ENCODE measurements at places on chromosomes 3 and 15. TPM values are rescaled to one million over a fixed set of nuclear protein-coding genes. Genes with fewer than 3 reads are reported as not detected.

DNA sequence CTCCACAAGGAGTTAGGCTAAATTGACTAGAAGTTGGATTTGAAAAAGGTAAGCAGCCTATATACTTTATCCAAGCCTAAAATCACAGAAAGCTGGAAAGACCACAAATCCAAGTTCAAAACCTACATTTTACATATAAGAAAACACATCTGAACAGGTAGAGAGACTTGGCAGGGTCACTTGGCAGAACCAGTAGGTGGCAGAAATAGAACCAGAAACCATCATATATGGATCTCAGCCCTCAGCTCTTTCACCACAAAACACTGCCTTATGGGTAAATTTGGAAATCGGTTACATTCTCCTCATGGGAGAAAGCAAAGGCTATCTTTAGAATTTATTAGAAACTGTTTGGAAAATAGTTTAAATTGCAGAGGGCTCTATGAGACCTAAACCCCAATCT lies 44.2 kb downstream of the MKRN2 start:
- DNase-seq, result no peak

Gene LYZL4
- not detected for total RNA-seq

- no peak for DNase-seq
Observed at GRCh38 chr3:61828880-61829721, 267.7 kb downstream of the PTPRG start.

GRCh38 chr3:100730524-100730923 lies 21.2 kb downstream of the TFG start:
- no peak for DNase-seq

- DNase-seq, result no peak
Observed at GRCh38 chr3:188792793-188793192, 379.0 kb upstream of the TPRG1 start.

GRCh38 chr3:112781599-112781998 lies 65.1 kb downstream of the CD200R1L start:
- no peak for DNase-seq

Gene CIAO2A
- 26.2 TPM for total RNA-seq

Gene PTPN9
- total RNA-seq, result 8.5 TPM

DNA sequence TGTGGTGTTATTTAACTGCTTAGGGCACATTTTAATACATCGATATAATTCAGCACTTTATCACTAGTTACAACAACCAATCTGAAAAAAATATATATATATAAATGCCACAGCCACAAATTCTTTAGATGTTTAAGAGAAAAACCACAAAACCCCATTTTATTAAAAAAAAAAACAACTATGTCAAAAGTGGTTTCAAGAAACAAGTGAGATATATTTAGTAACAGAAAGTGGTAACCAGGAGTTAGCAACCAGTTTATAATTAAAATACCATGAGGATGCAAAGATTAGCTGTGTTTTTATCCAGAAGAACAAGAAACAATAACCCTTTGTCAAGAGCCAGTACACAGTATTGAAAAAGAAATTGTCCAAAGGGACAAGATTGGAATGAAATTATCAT lies 14.8 kb upstream of the DIPK2A start:
- DNase-seq, result no peak

GRCh38 chr3:94308767-94309166 lies 245.9 kb downstream of the NSUN3 start:
- no peak for DNase-seq

Gene P3H2
- 1.2 TPM for total RNA-seq

Gene CCR4
- total RNA-seq, result not detected

DNA sequence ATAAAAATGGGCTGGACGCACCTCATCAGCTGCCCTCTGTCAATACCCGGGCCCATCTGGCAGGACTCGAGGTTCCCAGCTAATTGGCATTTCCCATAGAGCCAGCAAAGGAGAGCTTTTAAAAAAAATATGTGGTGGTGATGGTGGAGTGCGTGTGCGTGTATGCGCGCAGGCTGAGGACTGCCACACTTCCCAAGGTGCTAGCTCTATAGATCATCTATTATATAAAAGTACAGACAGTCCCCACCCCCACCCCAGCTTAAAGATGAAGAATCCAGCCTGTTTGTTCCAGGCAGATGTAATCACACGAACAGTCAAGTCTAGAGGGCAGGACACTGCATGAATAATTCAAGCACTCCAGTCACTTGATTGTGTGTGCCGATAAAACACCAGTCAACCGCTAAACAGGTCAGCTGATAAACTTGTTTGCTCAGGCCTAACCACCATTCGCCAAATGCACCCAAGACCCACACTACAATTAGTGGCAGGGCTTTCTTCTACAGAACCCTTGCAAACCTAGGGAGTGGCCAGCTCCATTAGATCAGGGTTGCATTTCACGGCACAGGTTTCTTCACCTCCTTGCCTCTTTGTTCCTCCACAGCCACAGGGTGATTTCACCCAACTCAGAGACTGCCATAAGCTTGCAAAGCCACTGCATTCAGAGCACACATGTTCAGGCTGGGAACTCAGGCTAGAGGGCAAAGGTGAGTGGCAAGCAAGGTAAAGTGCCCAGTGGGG lies 5.8 kb downstream of the TLE3 start:
- DNase-seq, result peak; percentile 13

GRCh38 chr3:71076361-71077002 lies 507.0 kb downstream of the FOXP1 start:
- DNase-seq, result no peak

Gene CASR
- 11.4 TPM for total RNA-seq

DNA sequence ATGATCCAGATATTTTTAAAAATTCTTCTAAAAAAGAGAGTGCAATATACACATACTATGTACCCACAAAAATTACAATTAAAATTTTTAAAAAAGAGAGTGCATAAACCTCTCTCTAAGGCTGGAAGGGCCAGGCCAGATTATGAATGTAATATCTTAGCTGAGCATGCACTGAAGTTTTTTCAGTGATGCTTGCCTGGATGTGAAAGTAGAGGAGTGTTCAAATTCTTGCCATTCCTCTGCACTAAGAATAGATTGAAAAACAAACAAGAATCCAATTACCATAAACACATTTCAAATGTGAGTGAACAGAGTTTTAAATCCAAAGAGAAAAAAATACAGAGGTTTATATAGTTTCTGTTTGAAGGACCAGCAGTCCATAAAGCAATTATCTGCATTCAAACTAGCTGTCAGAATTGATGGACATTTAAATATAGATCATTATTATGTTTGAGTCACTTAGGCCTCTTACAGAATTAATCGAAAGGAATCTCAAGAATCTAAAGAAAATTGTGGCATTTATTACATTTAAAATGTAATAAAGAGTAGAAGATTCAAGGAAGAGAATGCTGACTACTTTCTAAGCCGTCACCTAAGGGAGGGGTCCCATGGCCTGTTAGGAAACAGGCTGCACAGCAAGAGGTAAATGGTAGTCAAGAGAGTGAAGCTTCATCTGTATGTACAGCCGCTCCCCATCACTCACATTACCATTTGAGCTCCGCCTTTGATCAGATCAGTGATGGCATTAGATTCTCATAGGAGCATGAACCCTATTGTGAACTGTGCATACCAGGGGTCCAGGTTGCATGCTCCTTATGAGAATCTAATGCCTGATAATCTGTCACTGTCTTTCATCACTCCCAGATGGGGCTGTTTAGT lies 159.3 kb upstream of the MDFIC2 start:
- DNase-seq, result no peak

DNA sequence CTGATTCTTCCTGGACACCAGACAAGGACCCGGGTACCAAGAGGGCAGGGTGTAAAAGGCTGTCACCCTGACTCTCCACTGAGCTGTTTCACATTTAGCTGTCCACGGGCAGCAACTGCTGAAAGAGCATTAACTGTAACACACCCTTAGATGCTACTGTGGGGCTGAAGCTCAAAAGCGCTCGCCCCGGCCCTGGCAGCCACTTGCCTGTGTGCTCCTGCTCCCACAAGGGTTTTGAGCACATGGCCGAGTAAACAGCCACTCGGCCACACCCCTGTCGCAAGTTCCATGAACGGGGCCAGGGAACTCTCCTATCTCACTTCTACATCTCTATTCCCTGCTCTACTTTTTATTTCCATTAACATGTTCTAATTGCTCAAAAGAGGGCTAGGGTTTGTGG lies 421.7 kb downstream of the TUSC7 start:
- DNase-seq, result no peak

- DNase-seq, result no peak
Observed at GRCh38 chr15:41895491-41895890, 1.6 kb upstream of the SPTBN5 start.

DNA sequence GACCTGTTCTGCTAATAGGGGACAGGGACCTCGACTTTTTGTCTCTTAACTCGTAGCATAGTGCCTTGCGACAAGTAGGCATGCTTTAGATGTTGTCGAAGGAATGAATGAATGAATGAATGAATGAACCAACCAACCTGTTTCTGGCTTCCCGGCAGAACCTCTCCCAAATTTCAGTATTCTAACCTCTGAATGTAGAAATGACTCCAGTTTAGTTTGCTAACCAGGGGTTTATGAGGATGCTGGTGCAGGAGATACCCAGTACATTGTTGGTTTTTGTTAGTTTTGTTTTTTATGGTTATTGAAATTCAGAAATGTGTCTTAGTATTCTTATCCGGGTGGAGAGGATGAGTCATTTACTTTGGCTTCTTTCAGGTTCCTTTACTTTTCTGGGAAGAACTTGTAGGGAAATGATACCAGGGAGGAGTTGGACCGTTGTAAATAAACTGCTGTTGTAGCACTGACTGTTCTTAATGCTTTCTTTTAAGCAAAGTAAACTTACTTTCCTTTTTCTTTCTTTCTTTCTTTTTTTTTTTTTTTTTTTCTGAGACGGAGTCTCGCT lies 29.6 kb upstream of the EHHADH start:
- DNase-seq, result no peak

DNA sequence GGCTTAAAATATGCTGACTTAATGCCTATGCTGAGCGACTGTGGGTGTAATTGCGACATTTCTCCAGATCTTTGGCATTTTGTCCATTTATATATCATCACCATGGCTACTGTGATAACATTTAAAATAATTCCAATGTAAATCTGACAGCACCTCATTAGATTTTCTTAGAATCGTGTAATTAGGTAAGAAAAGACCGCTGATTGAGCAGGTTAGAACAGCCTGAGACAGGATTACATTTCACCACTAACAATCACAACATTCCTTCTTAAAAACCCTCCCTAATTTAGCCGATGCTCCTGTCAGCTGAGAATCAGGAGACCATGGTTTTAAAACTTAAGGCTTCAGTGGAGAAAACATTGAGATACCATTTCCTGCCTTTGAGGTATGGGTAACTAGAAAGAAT lies 455.3 kb upstream of the PDZRN3 start:
- DNase-seq, result no peak

DNA sequence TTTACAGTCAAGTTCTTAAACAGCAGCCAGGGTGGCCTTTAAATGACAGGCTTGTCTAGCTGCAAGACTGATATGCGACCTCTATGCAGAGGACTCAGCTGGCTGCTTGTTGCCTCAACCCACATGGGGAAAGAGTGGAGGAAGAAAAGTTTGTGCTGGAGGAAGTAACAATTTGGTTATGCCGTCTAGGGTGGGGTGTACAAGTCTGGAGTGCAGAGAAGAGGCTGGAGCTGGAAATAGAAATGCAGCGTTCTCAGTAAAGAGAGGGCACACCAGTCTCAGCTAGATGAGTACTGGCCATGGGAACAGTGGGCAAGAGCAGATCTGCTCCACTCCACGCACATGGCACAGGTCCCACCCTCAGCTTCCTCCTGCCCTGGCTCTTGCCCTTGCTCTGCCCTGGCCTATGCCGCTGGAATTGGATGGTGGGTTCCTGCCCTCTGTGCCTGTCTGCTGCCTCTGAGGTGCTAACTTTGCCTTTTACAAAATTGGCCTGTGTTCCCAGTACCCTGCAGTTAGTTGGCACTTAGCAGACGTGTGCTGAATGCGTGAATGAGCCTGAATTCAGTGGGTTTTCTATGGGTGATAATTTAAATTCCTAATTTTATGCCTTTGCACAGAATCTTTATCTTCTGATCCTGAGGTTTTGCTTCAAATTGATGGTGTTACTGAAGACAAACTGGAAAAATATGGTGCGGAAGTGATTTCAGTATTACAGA lies 59.7 kb upstream of the FURIN start:
- no peak for DNase-seq

Gene CYP19A1
- 1.7 TPM for total RNA-seq

DNA sequence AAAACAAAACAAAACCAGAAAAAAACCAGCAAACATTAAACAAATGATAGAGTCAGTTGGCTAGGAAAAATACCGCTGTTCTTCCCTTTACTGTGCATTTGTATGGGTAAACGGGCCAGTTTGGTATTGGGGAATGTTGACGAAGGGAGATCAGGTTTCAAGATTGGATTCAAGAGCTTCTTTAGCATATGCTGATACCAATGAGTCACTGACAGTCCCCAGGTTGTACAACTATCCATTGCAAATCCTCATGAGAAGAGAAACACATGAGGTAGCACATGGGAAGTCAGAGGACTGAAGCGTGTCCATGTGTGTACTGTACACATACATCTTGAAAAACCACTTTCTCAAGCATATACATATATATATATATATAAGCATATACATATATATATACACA lies 25.6 kb downstream of the TIGIT start:
- no peak for DNase-seq

GRCh38 chr15:50824514-50824913 lies 59.0 kb upstream of the SPPL2A start:
- no peak for DNase-seq

- DNase-seq, result no peak
Observed at GRCh38 chr3:159795042-159795441, 193.6 kb upstream of the IL12A start.

Gene GOLGA6A
- not detected for total RNA-seq

DNA sequence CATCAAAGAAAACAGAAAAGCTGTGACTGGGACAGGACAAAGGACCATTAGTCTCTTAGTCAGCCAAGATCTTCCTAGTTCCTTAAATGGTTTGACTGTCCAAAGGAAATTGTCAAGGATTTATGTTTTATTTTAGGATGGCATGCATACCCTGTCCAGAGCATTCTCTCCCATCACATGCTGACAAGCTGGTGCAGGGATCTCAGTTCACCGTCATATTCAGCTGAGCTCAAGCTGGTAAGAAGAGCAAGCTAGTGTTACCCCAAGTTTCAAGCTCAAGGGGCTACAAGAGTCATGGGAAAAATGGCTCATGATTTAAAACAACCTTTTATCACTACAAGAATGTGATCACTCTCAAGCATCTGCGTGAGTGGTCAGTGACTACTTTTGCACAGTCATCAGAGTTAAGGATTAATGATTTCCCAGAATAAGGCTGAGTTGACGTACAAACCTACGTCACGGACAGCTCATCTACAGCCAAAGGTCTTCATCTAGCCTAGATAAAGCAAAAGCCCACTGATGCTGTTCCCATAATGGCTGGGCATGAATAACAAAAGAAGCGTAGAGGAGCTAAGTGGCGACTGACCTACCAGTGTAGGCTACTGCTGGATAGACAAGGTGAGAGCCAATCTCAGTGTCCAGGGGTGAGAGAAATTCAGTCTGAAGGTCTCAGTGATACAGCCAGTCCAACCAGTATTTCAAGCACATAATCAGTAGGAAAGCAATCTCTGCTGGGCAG lies 157.5 kb downstream of the GABRB3 start:
- DNase-seq, result no peak

- DNase-seq, result no peak
Observed at GRCh38 chr15:98723195-98723594, 74.9 kb downstream of the IGF1R start.

- DNase-seq, result no peak
Observed at GRCh38 chr15:63362885-63363284, 18.8 kb downstream of the CA12 start.

Gene ZMYND10
- 0.64 TPM for total RNA-seq

GRCh38 chr15:27846722-27847395 lies 252.3 kb downstream of the OCA2 start:
- no peak for DNase-seq

- DNase-seq, result no peak
Observed at GRCh38 chr3:123090728-123091531, 24.1 kb downstream of the PDIA5 start.

- no peak for DNase-seq
Observed at GRCh38 chr3:113912552-113913236, 35.1 kb upstream of the ZDHHC23 start.

Data from pancreas (tissue), 10 donors.